ENCODE measurements at places on chromosomes 5 and 9.
A peak's percentile ranks its signal among the peaks of the same experiment; 100 is the strongest.

DNA sequence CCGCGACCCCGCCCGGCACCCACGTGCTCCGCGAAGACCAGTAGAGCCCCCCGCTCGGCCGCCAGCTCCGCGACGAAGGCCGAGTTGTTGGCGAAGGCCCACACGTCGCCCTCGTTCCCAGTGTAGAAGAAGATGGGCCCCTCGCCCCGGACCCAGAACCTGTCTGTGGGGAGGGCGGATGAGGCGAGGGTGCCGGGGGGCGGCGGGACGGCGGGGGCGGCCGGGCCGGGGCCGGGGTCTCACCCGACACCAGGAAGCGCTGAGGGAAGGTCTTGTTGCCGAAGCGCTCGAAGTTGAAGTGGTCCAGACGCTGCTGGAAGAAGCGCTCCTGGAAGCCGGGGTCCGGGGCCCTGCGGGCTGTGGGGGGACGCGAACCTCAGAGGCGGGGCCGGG, 317 bp downstream of the DPP7 start:
- no peak for DNase-seq

- no peak for DNase-seq
These were observed 56.1 kb downstream of the PTPDC1 start for GRCh38 chr9:94140418-94140780.

- DNase-seq = no peak
These were observed 344.1 kb downstream of the NR2F1-AS1 start for GRCh38 chr5:93236807-93237421.

DNA sequence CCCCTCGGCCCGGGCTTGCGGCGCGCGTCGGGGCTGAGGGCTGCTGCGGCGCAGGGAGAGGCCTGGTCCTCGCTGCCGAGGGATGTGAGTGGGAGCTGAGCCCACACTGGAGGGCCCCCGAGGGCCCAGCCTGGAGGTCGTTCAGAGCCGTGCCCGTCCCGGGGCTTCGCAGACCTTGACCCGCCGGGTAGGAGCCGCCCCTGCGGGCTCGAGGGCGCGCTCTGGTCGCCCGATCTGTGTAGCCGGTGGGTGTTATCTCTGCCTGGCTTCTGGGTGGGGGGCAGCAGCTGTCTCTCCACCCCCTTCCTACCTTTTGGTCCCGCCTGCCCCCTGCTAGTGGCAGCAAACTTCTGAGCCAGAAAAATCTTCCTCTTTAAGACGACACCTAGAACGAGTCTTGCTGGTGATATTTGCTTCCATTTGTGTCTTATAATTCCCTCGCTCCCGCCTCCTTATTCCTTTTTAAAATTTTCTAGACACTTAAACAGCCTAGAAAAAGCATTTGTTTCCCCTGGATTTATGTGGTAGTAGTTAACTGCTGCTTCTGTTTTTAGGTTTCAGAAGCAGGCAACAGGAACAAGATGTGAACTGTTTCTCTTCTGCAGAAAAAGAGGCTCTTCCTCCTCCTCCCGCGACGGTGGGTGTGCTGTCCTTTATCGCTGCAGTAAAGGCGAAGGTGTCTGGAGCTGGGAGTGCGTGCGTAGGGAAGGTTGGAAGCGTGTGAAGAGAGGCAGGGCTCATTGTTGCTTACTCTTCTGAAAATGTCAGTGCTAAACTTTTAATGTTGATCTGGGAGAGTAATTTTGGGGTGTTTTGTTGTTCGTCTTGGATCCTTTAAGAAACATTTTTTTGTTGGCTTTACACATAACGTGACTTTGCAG, 554 bp downstream of the JAK2 start:
- DNase-seq = peak; percentile 25

DNA sequence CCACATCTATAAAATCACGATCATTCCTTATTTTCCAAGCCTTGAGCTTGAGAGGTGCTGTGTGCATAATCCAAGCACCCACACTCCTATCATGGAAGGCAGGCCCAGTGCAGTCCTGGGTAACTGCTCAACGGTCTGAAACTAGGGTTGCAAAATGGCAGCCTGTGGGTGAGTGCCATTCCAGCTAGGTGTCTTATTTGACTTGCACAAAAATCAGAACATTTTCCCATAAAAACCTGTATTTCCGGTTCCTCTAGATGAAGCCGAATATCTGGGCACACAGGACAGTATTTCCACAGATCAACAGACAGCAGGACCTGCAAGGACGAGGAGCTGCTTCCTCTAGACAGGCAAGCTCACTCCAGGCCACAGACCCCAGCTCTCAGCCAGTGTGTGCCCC, 588.8 kb downstream of the BNC2 start:
- no peak for DNase-seq

- DNase-seq = no peak
These were observed 255.7 kb upstream of the TNC start for GRCh38 chr9:115373710-115374045.

- DNase-seq = no peak
These were observed 39.7 kb downstream of the PTTG1 start for GRCh38 chr5:160461378-160461777.

- no peak for DNase-seq
These were observed 15.9 kb downstream of the ATP6V0E1 start for GRCh38 chr5:172999372-172999973.

GRCh38 chr5:18807256-18808149, 1173.2 kb downstream of the TAF11L14 start:
- DNase-seq = no peak

DNA sequence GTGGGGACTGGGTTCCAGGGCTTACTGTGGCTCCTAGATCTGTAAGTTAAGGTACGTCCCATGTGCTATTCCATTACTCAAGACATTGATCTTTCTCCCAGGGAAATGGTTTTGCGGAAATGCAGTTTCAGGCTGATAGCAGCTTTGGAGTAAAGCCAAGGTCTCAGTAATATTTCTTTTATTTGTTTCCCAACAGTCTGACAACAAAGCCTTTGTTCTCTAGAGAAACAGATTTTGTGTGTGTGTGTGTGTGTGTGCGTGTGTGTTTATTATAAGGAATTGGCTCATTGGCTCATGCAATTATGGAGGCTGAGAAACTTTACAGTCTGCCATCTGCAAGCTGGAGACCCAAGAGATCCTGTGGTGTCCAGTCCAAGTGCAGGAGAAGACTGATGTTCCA, 12.1 kb upstream of the POC5 start:
- DNase-seq = no peak

DNA sequence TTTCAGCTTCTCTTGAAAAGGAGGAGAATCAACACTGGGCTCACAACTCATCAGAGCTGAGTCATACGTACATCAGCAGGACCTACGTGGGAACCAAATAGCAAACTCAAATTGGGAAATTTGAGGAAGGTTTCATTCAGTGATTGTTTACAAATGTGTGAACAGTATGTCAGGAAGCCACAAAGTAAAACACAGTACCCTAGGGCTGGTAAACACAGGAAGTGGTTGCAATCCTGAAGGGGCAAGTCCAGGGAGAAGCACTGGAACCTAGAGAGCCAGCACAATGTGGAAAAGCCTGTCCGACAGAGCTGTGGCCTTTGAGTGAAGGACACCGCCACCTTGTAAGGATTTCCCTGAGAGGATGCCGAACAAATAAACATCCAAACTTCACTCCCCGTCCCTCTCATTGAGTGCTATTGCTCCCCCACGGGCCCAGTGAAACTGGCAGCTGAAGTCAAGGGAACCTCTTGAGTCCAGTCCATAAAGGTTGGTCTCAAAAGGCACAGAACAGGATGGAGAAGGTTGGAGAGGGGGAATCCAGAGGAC, 26.7 kb upstream of the RICTOR start:
- DNase-seq = no peak

GRCh38 chr5:20605732-20606525, 617.9 kb upstream of the CDH18 start:
- no peak for DNase-seq

DNA sequence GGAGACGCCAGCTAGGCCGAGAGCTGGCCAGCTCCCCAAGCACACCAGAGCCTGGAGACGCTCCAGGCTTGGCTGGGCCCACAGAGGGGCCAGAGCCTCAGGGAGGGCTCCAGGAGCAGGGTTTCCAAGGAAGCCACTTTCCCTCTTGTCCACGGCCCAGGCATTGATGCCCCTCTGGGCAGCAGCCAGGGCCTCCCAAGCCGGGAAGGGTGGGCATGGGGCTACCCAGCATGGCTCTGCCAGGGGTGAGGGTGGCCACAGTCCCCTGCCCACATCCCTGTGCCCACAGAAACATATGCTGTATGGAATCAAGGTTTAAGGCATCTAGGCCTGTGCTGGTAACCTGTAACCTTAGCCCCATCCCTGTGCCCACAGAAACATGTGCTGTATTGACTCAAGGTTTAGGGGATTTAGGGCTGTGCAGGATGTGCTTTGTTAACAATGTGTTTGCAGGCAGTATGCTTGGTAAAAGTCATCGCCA, 1.5 kb upstream of the DPP7 start:
- no peak for DNase-seq

- no peak for DNase-seq
These were observed 82.2 kb downstream of the NRG2 start for GRCh38 chr5:139960723-139961383.

GRCh38 chr5:163880302-163880701, 374.9 kb downstream of the MAT2B start:
- no peak for DNase-seq

GRCh38 chr5:162603443-162604070, 536.0 kb downstream of the GABRG2 start:
- no peak for DNase-seq

- DNase-seq = no peak
These were observed 560.0 kb downstream of the CDH12 start for GRCh38 chr5:22293147-22293546.

GRCh38 chr5:75651575-75652238, 40.5 kb downstream of the ANKDD1B start:
- DNase-seq = no peak

DNA sequence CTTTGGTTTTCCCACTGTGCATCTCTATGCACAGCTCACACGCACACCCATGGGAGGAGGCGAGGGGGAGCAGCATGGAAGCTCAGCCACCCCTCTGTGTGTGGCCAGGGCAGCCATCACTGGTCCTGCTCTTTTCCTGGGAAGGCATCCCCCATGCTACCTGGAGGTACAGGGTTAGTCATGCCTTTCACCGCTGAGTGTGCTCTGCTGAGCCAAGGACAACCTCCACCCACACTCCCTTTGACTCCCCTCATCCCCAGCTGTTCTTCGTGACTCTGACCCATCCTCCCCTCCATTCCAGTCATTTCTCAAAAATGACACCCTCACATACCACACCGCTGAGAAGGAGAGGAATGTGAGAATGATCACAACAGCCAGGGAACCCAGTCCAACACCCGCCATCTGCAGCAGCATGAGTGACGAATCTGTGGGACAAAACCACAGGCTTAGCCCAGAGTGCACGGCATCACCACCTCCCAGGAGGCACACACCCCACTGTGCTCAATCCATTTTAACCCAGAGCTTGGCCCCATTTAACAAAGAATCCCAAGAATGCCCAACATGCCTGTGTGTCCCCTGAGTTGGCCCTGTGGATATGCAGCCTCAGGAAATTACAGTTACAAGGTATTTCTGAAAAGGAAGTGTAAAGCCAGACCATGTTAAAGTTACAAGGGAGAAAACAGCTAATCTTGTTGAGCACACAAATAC, 133.4 kb downstream of the SUSD1 start:
- no peak for DNase-seq

DNA sequence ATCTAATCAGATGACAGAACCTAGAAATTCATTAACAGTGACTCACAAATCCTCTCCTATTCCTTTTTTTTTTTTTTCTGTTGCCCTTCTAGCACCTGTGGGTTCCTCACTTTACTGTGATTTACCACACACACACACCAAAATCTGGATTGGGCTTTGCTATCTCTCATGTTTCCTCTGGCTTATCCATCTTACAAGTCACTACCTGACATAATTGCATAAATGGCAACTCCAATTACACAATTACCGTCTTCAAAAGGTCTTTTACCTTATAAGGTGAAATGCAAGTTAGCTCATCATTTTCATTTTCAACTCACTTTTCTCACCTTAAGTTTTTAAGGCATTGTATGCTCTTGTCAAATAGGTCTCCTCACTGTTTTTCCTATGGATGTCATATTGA, 426.3 kb upstream of the MEF2C start:
- no peak for DNase-seq

GRCh38 chr5:169655353-169655752, 18.3 kb downstream of the DOCK2 start:
- DNase-seq = no peak

- peak; percentile 19 for DNase-seq
These were observed 80.1 kb upstream of the DMAC1 start for GRCh38 chr9:7879551-7880245.

GRCh38 chr9:33751536-33752129, 43.7 kb upstream of the PRSS3 start:
- DNase-seq = no peak

GRCh38 chr9:30349526-30350513, 2034.6 kb upstream of the ACO1 start:
- no peak for DNase-seq

GRCh38 chr5:144831650-144832049, 661.0 kb downstream of the KCTD16 start:
- no peak for DNase-seq

DNA sequence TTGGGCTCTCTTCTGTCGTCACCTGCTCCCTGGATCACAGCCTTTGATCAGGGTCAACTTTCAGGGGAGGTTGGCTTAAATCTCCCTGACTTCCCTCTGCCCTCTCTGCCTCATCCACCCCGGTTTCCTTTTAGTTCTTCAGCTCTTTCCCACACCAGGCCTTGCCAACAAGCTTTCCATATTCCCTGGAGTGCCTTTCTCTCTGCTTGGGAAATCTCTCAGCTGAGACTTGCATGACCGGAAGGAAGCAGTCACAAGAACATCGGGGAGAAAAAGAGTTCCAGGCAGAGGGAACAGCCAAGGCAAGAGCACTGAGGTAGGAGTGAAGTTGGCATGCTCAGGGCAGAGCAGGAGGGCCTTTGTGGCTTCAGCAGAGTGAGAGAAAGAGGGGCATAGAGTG, 88.4 kb upstream of the HSPA9 start:
- no peak for DNase-seq

DNA sequence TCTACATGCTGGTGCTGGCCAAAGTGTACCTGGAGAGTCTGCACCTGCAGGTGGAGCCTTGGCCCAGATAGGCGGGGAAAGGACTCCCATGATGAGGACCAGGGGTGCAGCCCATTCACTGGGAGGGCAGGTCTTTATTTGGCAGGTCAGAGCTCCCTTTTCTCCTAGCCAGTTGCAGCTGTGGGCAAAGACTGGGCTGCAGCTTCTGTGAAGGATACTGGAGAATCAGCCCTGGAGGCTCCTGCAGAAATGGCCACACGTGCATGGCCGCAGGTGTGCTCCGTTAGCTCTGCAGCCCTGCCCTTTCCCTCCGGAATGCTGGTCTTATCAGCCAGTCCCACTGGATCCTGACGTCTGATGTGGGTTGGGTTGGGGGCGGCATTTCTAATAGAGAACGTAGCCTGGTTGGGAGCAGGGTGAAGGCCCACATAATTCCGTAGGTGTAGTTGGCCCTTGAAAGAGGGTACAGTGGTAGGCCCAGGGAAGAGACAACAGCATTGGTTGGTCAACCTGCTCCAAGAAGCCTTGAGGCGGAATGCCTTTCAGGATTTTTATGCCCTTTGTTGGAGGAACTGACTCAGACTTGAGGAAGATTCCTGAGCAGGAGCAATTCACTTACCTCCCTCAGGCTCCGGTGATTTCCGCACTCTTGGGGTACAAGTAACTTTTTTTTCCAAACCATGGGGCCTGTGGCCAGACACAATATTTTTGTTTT, 22.0 kb upstream of the TIFAB start:
- DNase-seq = no peak

Measured in CD4-positive, alpha-beta T cell treated with Interleukin-2 at 100 ng/mL for 4 hours (primary cell).